ENCODE measurements at places on chromosomes 12 and 14.
A peak's percentile ranks its signal among the peaks of the same experiment; 100 is the strongest.

DNA sequence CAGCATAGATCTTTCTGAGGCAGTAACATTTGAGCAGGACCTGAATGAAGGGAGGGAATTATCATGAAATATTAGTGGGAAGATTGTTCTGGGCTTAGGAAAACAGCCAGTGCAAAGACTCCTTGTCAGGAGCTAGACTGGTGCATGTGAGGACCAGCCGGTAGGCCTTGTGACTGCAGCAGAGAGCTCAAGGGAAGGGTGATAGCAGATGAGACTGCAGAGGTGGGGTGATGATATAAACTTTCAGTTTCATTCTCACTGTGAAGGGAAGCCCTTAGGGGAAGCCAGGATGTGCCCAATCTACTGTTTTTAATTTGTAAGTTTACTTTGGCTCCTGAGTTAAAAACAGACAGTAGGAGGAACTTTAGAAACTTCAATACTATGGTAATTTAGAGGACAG is 12.4 kb downstream of the IL22 start:
- peak overlapping the region; percentile 39 for H3K4me3 ChIP-seq
- H3K27ac ChIP-seq = peak overlapping the region; percentile 60
- peak; percentile 31 for DNase-seq
- H3K36me3 ChIP-seq = no peaks in the 10 kb centered on the region
- peaks cover 35% of the 10 kb centered on the region for H3K4me1 ChIP-seq

DNA sequence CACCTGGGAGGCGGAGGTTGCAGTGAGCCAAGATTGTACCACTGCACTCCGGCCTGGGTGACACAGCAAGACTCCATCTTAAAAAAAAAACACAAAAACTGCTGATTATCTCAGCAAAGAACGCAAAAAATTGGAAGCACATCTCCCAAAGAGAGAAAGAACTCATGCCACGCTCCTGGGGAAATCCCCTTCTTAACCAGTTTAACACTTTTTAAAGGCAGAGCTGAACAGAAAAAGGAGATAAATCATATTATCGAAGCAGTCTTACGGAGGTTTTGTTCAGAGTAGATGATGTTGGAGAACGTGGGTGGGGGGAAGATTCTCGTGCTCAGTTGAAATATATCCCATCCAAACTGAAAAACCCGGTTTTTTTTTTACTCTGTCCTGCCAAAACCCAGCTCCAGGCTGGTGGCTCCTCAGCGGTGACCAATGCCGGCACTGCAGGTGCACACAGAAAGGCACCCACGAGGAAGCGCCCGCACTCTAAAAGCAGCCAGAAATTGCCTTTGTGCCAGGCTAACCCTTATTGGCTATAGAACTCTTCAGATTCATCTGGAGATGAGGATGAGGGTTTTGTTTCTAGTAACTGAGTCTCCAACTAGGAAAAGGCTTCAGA is 100.2 kb upstream of the PARP11 start:
- H3K4me3 ChIP-seq = peak overlapping the region; percentile 34
- no peak for DNase-seq
- H3K36me3 ChIP-seq = no peaks in the 10 kb centered on the region
- H3K27ac ChIP-seq = peak overlapping the region; percentile 53
- H3K27me3 ChIP-seq = peaks cover 4% of the 10 kb centered on the region
- peaks cover 58% of the 10 kb centered on the region for H3K4me1 ChIP-seq

GRCh38 chr14:85195872-85196477 is 334.0 kb upstream of the FLRT2 start:
- H3K36me3 ChIP-seq = no peaks in the 10 kb centered on the region
- no peaks in the 10 kb centered on the region for H3K4me1 ChIP-seq
- DNase-seq = no peak
- H3K4me3 ChIP-seq = no peak overlapping the region

GRCh38 chr12:54000116-54001114 is at the start of gene HOXC9:
HOXC9 (plus strand) TSS chr12:54000161; CDS start chr12:54000189, 28 bp downstream.
- no peak for DNase-seq
- peak within 1 kb of the TSS; percentile 44 for H3K4me3 ChIP-seq
- peak within 1 kb of the TSS; percentile 69 for H3K27ac ChIP-seq
- H3K36me3 ChIP-seq = peaks cover 2% of the 10 kb centered on the region
- peaks cover 26% of the 10 kb centered on the region for H3K4me1 ChIP-seq

GRCh38 chr12:45779936-45780335 is 50.4 kb downstream of the ARID2 start:
- H3K4me1 ChIP-seq = no peaks in the 10 kb centered on the region
- H3K27me3 ChIP-seq = no peaks in the 10 kb centered on the region
- no peak overlapping the region for H3K27ac ChIP-seq
- DNase-seq = no peak

GRCh38 chr12:120534703-120535655 is 823 bp downstream of the RNF10 start:
- no peaks in the 10 kb centered on the region for H3K27me3 ChIP-seq
- peak; percentile 27 for DNase-seq
- H3K4me1 ChIP-seq = peaks cover 43% of the 10 kb centered on the region
- peak overlapping the region; percentile 99 for H3K4me3 ChIP-seq

DNA sequence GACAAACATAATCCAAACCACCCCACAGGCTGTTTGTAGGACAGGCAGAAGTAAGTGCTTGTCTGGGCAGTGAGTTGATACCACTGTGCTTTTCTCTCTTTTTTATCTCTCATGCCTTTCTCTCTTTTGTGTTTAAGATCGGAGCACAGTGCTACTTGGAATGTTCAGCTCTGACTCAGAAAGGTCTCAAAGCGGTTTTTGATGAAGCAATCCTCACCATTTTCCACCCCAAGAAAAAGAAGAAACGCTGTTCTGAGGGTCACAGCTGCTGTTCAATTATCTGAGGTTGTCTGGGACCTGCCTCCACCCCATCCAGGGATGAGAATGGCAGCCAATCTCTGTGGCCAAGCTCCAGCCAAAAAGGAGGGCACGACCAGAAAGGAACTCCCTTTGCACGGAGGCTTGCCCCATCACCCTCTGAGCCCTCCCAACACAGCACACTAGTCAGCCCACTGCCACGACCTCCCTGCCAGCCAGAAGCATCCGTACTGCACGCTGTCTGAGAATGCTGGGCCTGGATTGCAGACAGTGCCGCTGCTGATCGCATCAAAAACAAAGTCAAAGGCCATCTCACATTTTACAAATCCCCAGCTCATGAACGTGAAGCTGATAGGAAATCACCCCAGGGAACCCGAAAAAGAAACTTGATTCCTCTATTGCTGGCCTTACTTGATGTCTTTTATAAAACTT is 27.8 kb downstream of the GPHB5 start:
- H3K4me1 ChIP-seq = peaks cover 4% of the 10 kb centered on the region
- DNase-seq = no peak
- no peak overlapping the region for H3K4me3 ChIP-seq
- H3K27ac ChIP-seq = no peak overlapping the region
- H3K27me3 ChIP-seq = peaks cover 21% of the 10 kb centered on the region
- no peaks in the 10 kb centered on the region for H3K36me3 ChIP-seq

DNA sequence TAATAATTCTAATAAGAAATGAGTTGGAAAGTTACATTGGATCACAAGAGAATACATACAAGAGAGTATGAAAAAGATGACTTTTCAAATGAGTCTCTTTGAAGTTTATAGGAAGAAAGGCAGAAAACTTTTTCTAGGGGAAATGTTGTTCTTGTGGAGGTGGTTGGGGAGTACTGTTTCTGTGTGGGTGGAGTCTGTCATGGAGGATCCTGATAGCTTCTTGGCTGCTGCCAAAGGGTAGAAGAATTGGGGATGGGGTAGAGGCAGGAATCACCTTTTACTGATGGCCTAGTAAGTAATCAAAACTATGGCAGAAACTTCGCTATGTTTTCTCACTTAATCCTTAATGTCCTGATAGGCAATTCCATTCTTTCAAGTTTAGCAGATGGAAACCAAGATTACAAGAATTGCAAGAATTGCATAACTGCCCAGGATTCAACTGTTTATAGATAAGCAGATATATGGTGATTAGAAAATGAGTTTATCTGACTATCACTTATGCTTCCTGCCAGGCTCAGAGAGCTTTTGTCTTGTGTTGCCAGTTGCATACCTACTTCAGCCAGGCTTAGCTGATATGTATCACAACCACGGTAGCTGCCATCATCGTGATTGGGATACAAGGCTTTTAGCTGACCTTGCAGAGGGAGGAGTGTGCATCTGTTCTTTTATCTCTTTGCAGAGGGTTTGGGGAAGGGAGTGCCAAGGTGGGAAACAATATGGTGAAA is 463.9 kb downstream of the TMTC2 start:
- DNase-seq = no peak
- H3K27ac ChIP-seq = no peak overlapping the region
- no peaks in the 10 kb centered on the region for H3K36me3 ChIP-seq
- no peaks in the 10 kb centered on the region for H3K4me1 ChIP-seq
- no peak overlapping the region for H3K4me3 ChIP-seq

DNA sequence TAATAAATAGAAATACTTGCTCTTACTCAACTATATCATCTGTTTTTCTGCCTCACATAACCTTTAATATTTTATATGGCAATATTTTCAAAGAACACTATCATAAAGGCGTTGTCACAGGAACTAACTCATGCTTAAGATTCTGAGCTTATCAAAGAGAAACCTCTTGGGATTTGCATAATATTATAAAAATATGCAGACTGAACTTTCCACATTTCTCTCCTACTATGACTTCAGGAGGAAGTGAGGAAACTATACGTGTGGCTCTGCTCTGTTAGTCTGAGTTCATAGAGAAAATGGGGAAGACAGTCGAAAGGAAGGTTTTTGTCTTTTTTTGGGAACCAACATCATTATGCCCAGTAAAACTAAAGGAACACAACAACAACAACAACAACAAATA is 124.7 kb downstream of the GARIN6 start:
- no peaks in the 10 kb centered on the region for H3K4me1 ChIP-seq
- no peaks in the 10 kb centered on the region for H3K27me3 ChIP-seq
- H3K4me3 ChIP-seq = no peak overlapping the region
- no peak for DNase-seq
- no peak overlapping the region for H3K27ac ChIP-seq

- H3K27ac ChIP-seq = no peak overlapping the region
- H3K4me1 ChIP-seq = peaks cover 13% of the 10 kb centered on the region
- no peak overlapping the region for H3K4me3 ChIP-seq
- no peak for DNase-seq
These were observed 53.9 kb upstream of the NCOR2 start for GRCh38 chr12:124621296-124621660.

GRCh38 chr12:38823738-38824137 is 81.7 kb downstream of the CPNE8 start:
- no peak for DNase-seq
- H3K4me1 ChIP-seq = no peaks in the 10 kb centered on the region
- H3K27ac ChIP-seq = no peak overlapping the region
- no peaks in the 10 kb centered on the region for H3K27me3 ChIP-seq

GRCh38 chr14:105844810-105845724 is 318.7 kb downstream of the TMEM121 start:
- H3K4me3 ChIP-seq = peak overlapping the region; percentile 9
- no peaks in the 10 kb centered on the region for H3K27me3 ChIP-seq
- H3K36me3 ChIP-seq = peaks cover 42% of the 10 kb centered on the region
- peak overlapping the region; percentile 93 for H3K27ac ChIP-seq
- DNase-seq = no peak

DNA sequence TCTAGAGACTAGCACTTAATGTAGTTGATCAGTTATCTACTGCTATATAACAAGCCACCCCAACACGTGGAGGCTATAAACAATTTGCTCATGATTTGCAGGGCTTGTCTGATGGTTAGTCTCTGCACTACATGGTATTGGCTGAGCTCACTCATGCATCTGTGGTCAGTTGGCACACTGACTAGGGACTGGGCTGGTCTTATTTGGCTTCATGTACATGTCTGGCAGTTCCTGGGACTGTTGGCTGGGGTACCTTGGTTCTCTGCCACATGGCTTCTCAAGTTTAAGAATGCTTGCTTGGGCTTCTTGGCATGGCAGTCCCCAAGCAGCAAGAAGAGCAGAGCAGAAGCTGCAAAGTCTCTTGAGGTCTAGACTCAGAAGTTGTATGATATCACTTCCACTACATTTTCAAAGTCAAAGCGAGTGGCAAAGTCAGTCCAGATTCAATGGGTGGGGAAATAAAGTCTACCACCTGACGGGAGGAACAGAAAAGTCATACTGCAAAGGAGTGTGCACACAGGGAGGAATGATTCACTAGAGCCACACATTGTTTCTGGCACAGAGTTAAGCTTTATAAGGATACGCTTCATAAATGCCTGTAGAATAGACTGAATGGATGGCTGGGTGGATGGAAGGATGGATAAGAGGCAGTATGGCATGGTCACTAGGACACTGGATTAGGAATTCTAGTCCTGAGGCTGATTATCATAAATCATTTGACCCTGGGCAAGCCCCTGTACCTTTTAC is 44.8 kb upstream of the PTHLH start:
- H3K4me3 ChIP-seq = no peak overlapping the region
- no peaks in the 10 kb centered on the region for H3K27me3 ChIP-seq
- no peaks in the 10 kb centered on the region for H3K36me3 ChIP-seq
- no peak overlapping the region for H3K27ac ChIP-seq
- no peaks in the 10 kb centered on the region for H3K4me1 ChIP-seq
- no peak for DNase-seq

DNA sequence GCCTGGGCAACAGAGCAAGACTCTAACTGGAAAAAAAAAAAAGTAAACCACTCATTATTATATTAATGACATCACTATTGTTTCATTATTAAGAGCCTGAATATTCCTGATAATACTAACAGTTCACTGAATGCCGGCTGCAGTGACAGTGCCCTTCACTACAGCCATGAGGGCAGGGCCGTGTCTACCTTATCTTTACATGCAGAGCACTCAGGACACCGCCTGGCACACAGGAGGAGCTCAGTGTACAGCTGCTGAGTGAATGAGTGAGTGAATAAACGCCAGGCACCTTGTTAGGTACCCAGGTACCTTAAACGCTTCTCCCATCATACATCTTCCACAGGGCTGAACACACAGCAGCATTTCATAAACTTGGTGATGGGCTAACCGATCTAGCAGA is 23.2 kb downstream of the ZFYVE1 start:
- DNase-seq = no peak
- H3K4me3 ChIP-seq = no peak overlapping the region
- peaks cover 19% of the 10 kb centered on the region for H3K36me3 ChIP-seq
- H3K27me3 ChIP-seq = no peaks in the 10 kb centered on the region
- H3K27ac ChIP-seq = no peak overlapping the region

DNA sequence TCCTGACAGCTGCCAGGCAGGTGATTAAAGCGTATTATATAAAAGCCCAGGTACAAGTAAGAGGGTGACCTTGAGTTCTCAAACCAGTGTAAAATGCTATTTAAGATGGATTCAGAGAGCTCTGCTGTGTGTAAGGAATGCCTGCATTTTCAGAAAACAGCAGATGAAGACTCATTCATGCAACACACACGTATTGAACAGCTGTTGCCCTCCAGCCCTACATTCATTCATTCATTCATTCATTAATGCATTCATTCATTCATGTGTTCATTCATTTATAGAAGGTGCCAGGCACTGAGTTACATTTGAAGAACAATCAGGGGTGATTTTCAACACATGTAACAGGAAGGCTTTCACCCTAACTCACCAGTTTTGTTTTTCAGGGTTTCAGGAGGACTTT is 27.4 kb upstream of the ELK3 start:
- DNase-seq = no peak
- H3K27ac ChIP-seq = no peak overlapping the region
- H3K4me3 ChIP-seq = no peak overlapping the region

- H3K4me3 ChIP-seq = no peak overlapping the region
- no peak overlapping the region for H3K27ac ChIP-seq
- peaks cover 79% of the 10 kb centered on the region for H3K27me3 ChIP-seq
- peaks cover 3% of the 10 kb centered on the region for H3K36me3 ChIP-seq
These were observed 3.7 kb downstream of the WNT5B start for GRCh38 chr12:1632702-1633101.
